ENCODE measurements at places on chromosomes 13 and 19.

DNA sequence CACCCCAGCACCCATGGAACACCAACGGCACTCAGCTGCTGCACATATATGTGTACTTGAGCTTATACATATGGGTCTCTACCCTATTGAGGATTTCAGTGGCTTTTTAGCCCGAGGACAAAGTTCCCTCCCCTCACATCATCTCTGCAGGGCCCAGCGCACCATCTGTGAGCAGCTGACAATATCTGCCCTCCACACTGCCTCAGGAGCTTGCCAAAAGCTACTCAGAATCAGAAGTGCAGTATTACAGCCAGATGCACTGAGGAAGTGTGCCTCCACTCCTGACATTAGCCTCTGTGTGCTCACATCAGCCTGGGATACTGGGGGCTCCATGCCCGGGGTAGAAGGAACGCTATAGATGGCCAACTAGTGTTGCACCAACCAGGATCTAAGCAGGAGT is 903.9 kb downstream of the UQCRFS1 start:
- no peak for DNase-seq

GRCh38 chr19:38920602-38921419 is 8.8 kb upstream of the CCER2 start:
- no peak for DNase-seq

DNA sequence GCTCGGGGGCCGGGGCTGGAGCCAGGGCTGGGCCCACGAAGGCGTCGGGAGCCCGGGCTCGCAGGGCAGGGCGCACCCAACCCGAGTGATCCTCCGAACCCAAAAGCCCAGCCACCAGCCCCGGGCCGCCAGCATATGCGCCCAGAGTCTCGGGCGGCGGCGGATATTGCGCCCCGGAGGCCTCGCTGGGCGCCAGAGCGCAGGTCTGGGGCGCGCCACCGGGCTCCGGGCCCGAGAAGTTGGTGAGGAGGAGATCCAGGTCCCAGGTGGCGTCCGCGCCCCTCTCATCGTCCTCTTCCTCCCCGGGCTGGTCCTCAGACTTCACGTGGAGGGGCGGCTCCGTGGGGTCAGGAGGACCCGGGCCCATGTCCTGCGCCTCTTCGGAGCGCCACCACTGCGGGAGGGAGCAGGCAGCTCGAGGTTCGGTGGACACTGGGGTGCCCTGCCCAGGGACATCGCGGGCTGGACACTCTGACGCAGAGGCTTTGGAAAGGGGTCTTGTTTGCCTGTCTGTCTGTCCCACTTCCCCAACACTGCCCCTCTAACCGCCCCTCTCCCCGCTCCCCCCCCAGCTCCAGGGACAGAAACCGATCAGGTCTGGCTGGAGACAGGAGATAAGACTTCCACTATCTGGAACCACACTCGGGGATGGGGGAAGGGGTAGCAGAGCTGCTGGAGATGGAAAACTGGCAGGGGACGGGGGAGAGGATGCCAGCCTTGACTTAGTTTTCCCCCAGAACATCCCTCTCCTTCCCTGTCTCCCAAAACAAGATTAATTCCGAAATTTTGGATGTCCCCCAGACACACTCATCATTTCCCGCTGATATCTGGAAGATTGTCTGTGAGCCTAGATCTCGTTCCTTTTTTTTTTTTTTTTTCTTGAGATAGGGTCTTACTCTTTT is 1.0 kb downstream of the KLF1 start:
- no peak for DNase-seq

DNA sequence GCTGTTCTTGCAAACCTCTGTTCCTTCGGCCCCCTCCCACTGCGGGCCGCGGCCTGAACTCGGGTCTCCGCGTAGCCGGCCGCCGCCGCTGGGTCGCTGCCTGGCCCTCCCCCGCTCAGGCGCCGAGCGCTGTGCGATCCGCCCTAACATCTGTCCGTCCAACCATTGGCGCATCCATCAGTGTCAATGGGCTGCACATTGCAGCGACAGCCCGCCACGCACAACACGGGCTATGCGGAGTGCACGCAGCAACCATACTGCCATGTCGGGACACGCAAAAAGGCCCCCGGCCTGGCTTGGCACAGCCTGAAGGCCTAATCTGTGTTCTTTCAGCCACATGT is 2.6 kb upstream of the TSHZ3 start:
- no peak for DNase-seq

DNA sequence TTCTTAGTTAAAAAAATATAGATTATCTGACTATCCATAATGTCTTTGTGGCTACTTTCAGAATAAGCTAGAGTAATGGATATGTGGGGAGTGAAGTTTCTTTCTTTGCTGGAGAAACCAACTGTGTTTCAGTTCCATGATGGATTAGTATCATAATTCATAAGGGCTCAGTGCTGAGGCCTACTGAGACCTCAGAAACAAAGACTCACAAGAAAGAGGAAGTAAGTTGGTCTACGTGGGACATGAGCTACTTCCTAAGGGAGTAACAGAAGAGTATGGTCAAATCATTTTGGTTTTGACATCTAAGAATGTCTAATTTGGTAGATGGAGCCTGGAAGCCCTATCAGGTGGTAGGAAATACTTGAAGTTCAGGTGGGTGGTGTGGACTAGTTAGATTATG is 99.0 kb upstream of the HTR2A start:
- DNase-seq: no peak

GRCh38 chr19:1566392-1567115 is 1.6 kb downstream of the MEX3D start:
- peak; percentile 67 for DNase-seq

DNA sequence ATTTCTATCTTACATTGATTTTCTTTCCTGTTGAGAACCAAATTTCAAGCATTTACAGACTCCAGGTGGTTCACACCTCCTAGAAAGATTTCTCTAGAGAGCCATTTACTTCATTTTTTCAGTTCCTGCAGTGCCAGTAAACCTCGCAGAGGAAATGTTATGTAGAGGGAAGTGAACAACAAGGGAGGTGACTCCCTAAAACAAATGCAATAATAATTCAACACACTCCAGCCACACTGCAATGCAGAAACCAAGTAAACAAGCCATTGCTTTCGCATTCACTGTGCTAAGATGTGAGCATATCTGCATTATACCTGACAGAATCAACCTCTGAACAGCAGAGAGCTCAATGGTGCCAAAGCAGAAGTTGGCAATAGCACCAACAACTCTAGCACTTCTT is 215.1 kb downstream of the RBM26 start:
- no peak for DNase-seq

DNA sequence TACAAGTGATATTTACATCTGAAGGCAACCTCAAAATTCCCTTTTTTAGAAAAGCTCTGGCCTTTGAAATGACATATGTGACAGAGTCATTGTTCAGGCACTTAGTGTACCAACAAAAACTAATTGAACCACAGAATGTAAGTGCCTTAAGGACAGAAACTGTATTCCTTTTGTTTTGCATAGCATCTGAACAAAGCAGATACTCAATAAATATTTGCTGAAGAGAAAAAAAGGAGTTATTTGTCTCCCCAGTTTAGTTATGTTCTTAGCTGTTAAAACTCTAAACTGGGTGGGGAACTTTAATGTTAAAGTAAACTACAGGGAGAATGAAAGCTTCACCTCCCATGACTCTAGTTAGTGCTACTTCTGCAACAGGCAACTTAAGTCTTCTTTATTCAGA is 56.8 kb upstream of the KLF5 start:
- no peak for DNase-seq

DNA sequence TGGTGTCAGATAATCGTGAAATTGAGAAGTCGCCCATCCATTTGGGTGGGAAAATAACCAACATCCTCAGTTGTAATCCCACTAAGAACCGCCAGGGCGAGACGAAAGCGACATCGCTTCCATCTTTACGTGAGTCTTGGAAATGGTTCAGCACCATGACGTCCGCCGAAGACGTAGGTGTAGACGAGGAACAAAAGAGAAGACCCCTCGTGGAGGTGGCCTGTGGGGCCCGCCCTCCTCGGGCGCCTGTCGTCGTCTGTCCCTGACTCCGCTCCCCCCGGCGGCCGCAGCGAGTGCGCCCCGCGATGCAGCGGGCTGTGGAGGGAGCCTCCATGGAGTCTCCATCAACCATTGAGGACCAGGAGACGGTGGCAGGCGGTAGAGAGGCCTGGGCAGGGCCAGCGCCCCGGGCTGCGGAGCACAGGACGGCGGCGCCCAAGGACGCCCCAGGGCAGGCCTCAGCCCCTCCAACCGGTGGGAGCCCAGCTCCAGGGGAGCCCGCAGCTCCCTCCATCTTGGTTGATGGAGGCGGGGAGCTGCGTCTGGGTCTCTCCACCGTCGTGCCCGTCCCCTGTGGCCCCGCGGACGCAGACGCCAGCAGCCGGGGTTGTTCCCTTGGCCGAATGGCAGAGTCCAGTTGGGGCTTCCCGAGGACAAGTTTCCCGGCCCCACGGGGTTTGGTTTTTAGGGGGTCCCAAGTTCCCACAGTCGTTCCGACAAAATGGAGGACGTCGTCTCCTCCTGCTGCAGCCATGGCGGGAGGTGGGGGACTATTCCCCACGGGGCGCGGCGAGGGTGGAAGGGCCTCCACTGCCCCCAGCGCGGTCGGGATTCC is 990 bp upstream of the ZMYM2 start:
- DNase-seq: peak; percentile 64

All from cerebellar cortex (tissue), 1 donor.